Amniotic epithelial cell (primary cell): ENCODE measurements at places on chromosomes 7 and 10.

- DNase-seq: no peak
Observed at GRCh38 chr7:95881597-95881996, 109.2 kb downstream of the DYNC1I1 start.

DNA sequence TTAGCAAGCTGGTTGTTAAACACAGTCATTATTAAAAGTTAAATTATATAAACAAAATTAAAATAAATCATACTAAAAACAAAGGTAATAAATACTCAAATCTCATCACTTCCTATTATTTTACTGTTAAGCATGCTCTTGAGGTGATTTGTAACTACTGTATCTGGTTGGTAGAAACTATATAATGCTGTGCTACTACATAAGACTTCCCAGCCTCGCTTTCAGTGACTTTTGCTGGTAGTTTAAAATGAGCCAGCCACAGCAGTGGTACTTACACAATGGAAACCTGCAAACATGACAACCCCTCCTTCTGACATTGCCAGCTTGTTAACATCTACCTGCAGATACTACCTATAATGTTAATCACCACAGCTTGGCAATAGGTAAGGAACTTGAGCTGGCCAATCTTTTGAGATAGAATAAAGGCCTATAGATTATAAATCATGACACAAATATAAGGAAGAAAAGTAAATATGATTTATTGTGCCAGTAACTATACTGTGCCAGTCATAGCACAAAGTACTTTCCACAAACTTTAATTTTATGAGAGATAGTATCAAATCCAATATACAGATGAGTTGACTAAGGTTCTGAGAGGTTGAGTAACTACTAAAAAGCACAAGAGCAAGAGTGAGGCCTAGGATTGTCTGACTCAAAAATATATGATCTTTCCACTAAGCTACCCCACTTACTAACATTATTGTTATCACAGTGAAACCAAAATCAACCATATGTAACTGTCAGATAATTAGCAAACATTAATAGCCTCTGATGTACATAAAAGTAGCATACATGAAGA lies 181.1 kb upstream of the ASAH2 start:
- no peak for DNase-seq

DNA sequence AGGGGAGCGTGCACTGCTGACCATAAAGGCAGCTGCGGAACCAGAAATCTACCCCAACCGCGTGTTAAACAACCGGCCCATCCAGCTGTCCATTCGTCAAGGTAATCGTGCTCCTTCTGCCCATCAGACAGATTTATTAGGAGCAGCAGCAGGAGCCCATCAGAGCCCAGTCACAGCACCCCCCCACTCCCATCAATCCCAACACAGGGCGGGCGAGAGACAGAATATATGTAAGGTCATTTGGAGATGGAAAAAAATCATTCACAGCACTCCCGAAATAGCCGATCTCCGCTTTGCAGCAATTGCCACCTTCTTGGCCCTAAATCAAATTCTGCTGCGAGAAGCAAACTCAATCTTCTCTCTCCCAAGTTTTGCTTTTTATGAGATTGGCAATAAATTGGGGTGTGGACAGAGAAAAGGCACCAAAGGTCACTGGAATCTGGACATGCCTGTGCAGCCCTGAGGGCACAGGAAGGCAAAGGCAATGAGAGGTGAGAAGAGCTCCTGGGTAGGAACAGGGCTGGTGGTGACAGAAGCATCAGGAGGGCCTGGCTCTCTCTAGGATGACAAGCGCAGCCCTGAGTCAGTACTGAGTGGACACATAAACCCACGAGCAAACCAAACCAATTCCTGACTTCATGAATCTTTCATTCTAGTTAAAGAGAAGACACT lies 145.0 kb upstream of the ZMIZ1 start:
- DNase-seq: no peak

DNA sequence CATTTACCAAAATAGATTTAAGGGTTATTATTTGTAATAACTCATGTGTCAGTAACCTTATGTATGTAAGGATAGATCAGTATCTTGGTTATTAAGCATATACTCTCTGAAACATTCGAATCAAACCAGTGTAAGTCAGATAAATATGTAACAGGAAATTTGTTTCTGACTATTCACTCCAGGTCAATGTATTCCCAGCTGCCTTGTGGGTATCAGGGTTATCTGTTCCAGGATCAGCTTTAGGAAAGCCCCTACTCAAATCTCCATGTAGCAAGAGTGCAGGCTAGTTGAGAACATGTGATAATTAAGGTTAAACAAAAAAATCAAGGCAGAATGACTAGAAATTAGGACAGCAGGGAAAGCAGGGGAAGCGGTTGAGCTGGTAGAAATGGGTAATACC lies 201.7 kb downstream of the AUTS2 start:
- no peak for DNase-seq

GRCh38 chr10:69988094-69988493 lies 64.6 kb upstream of the MACROH2A2 start:
- no peak for DNase-seq

GRCh38 chr10:106830471-106830870 lies 334.0 kb downstream of the SORCS1 start:
- no peak for DNase-seq

DNA sequence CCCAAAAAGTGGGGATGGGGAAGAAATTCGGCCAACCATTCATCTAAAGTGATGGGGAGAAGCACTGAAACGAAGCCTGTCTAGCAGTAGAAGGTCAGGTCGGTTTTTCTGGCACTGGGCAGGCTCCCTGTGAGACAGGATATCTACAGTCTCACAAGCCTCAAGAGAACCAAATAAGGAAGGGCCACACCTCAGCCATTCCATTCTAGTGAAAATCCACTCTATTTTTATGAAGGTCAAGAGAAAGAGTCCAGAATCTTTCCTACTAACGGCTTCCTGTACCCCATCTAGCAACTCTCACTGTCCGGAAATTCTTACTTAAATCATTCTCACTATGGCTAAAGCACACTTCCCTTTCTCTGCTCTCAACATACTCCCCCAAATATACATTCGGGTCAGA lies 267.1 kb downstream of the PRPF18 start:
- DNase-seq: no peak

DNA sequence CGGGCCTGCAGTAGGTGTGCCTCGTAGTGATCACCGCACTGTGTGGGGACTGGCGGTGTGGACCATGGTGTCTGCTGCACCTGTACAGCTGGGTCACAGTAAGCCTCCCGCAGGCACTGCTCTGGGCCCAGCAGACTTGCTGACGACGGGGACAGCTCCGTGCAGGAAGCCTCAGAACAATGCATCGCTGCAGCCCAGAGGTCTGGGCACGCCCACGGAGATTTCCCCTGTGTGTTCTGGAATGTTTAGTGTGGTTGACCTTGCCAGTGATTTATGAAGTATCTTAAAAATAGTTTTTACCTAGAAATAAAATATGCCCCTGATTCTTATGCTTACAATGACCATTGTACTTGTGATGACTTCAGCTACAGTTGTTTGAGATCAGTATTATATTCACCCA lies 59.1 kb upstream of the ZNF32 start:
- DNase-seq: no peak

- DNase-seq: peak; percentile 79
Observed at GRCh38 chr7:3259711-3260400, 41.2 kb upstream of the SDK1 start.

DNA sequence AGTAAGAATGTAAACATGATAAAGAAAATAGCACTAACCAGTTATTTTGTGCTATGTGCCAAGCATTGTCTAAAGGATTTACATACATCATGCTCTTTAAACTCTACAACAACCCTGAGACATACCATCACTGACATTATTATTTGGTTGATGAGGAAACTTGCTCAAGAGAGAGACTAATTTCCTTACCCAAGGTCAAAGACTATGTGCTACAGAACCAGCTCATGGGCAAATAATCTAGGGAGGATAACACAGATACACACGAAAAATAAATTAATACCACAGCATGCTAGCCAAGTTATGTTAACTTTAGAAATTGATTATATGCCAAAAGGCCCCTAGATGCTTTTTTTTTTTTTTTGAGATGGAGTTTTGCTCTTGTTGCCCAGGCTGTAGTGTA lies 2.7 kb downstream of the ANKRD16 start:
- peak; percentile 74 for DNase-seq

DNA sequence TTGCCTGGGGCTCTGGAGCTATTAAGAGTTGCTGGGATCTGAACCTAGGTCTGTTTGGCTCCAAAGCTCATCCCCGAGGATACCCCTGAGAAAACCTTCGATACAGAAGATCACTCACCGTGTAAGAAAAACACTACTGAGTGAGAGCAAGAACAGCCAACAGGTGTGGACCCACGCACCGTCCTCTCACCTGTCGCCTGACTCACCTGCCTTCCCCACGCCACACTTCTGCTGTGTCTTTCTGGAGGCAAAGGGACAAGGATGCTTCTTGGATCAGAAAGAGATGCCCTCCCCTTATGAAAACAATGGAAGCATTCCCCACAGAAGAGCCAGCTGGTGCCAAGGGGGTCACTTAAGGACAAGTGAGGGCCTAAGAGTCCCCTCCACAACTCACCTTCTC lies 46.7 kb downstream of the COL13A1 start:
- DNase-seq: no peak

GRCh38 chr10:13072339-13072738 lies 27.6 kb upstream of the OPTN start:
- DNase-seq: no peak

DNA sequence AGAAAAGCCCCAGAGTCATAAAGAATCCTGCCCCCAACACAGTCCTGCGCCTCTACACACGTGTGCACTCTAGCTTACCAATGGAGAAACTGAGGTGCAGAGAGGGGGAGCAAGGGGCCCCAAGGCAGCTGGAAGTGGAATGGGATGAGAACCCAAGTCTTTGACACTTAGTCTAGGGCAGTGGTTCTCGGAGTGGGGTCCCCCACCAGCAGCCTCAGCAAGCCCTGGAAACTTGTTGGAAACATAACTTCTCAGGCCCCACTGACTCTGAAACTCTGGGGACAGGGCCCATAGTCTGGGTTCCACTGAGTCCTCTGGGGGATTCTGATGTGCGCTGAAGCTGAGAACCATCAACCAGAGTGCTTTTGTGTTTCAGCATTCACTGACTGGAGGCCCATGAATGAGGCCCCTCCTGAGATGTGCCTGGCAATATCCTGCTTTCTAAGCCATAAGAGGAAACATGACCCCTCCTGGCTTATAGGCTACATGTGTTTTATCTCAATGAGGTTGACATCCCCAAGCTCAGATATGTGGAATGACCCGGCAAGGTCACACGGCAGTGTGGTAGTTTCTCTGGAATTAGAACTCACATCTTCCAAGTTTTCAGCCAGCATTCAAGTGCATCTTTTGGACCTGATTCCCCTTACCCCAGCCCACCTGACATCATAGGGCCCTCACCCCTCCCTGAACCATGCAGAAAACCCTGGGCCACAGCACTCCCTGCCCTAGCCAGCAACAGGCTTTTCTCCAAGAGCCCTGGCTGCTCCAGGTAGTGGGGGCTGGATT lies 147.3 kb upstream of the PCBD1 start:
- peak; percentile 2 for DNase-seq

DNA sequence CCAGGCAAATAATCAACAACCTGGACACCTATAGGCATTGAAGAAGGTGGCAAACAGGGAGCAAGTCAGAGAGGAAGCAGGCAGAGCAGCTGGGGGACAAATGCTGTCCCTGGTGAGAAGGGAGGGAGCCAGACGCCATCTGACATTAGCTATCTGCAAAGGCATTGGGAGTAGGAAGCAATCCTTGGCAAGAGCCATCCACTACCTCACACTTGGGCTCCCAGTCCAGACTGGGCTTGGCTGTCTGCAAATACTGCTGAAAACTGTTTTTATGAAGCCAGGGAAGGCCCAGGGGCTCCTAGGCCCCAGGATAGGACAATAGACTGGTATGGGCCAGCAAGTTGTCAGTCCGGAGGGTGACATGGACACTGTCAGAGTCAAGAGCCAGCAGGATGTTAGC lies 132.5 kb downstream of the SORBS1 start:
- DNase-seq: no peak

GRCh38 chr10:126921974-126922525 lies 16.8 kb downstream of the DOCK1 start:
- peak; percentile 76 for DNase-seq

GRCh38 chr7:12801107-12801506 lies 113.7 kb downstream of the ARL4A start:
- no peak for DNase-seq

GRCh38 chr7:44769776-44770294 lies 21.2 kb downstream of the ZMIZ2 start:
- DNase-seq: peak; percentile 56

GRCh38 chr10:89173075-89173474 lies 34.0 kb downstream of the CH25H start:
- no peak for DNase-seq

GRCh38 chr10:33521904-33522303 lies 187.4 kb upstream of the NRP1 start:
- DNase-seq: no peak

GRCh38 chr7:73703757-73704639 lies 15.5 kb downstream of the STX1A start:
- peak; percentile 52 for DNase-seq

GRCh38 chr10:117391436-117392205 lies 16.4 kb upstream of the PDZD8 start:
- DNase-seq: peak; percentile 47

- no peak for DNase-seq
Observed at GRCh38 chr7:80536426-80536825, 24.6 kb upstream of the GNAT3 start.

GRCh38 chr7:131735101-131735500 lies 178.7 kb upstream of the PODXL start:
- DNase-seq: no peak

- no peak for DNase-seq
Observed at GRCh38 chr7:28360739-28361138, 51.6 kb upstream of the CREB5 start.

DNA sequence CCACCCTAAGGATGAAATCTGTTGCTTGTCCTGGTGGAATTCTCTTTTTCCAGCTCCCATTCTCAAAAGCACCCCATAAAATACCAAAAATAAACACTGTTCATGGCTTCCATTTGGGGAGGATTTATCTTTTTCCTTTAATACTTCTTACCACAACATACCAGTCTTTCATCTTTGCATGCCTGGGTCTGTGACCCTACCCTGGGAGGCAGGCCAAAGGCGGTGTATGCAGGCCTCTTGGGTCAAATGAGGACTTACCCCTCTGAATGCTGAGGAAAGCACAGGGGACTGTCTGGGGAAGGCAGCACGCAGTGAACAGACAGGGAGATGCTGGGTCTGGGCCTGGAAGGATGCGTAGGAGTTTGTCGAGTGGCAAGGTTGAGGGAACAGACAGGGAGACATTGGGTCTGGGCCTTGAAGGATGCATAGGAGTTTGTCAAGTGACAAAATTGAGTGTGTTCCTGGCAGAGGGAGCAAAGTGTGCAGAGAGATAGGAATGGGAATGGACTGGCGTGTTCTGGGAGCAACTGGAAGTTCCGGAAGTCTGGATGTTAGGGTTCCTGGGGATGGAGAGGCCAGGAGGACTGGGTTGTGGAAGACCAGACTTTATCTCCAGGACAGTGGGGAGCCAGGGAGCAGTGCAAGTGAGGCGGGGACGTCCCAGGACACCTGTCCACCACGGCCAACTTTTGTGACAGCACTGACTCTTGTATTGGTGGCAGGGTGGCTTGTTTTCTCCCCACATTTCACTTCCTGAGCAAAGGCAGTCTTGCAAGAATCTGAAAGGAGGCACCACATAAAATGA lies 40.8 kb downstream of the MYL10 start:
- no peak for DNase-seq

GRCh38 chr10:110269374-110270318 lies 35.1 kb downstream of the SMNDC1 start:
- no peak for DNase-seq

- DNase-seq: no peak
Observed at GRCh38 chr7:156753630-156754029, 113.1 kb downstream of the RNF32 start.

- DNase-seq: no peak
Observed at GRCh38 chr7:51069411-51070083, 247.1 kb downstream of the COBL start.

GRCh38 chr10:97873569-97873968 lies 23.9 kb downstream of the GOLGA7B start:
- no peak for DNase-seq
